ENCODE measurements at places on chromosomes 4 and X. TPM values are rescaled to one million over a fixed set of nuclear protein-coding genes. Genes with fewer than 3 reads are reported as not detected.
A peak's percentile ranks its signal among the peaks of the same experiment; 100 is the strongest.

SLC10A4 gene
- total RNA-seq: not detected

- no peak for DNase-seq
Observed at GRCh38 chrX:39736216-39737211, 361.2 kb downstream of the BCOR start.

DNA sequence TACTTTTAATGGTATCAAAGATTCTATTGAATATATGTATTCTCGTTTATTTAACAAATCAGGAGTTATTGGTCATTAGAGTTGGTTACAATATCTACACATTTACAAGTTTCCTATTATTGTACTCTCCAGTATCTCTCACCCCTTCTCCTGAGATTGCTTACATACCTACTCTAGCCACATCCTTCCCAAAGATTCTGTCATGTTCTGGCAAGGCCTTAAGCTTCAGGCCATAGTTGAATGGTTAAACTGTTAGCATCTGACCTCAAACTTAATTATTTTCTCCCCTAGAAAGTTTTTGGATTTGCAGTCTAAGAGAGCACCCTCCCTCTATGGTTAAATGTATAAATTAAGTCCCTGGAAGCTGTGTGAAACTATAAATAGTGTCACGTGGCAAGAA lies 784.2 kb downstream of the GLUD2 start:
- DNase-seq: peak; percentile 52

DNA sequence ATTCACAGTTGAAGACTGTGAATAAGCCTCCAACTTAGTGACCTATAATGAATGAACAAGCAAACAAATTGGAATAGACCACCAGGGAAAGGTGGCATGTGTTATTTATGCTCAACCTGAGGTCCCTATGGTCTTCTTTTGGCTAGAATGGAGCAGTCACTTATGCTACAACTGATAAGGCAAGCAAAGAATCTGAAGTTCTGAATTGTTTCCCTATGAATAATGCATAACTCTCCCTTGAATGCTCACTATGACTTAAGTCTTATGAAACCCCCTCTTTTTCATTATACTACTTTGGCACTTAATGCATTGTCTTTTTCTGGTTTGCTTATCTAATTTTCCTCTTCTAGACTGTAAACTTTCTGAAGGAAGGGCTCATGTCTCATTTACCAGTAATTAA lies 2.6 kb downstream of the GIMD1 start:
- no peak for DNase-seq

GRCh38 chr4:105551965-105552746 lies at the start of gene ARHGEF38:
Gene ARHGEF38 (plus strand): TSS chr4:105552620. CDS start chr4:105552766, 146 bp downstream.
- DNase-seq: peak; percentile 82

GRCh38 chr4:104205116-104205515 lies 289.6 kb downstream of the CXXC4 start:
- DNase-seq: no peak

TREX2 gene
- 0.74 TPM for total RNA-seq

GRCh38 chrX:43813898-43814297 lies 68.4 kb downstream of the MAOB start:
- no peak for DNase-seq

COL4A6 gene
- 25.2 TPM for total RNA-seq

GRCh38 chr4:31236020-31236638 lies 516.0 kb downstream of the PCDH7 start:
- no peak for DNase-seq

ZNF157 gene
- total RNA-seq: 0.24 TPM

DNA sequence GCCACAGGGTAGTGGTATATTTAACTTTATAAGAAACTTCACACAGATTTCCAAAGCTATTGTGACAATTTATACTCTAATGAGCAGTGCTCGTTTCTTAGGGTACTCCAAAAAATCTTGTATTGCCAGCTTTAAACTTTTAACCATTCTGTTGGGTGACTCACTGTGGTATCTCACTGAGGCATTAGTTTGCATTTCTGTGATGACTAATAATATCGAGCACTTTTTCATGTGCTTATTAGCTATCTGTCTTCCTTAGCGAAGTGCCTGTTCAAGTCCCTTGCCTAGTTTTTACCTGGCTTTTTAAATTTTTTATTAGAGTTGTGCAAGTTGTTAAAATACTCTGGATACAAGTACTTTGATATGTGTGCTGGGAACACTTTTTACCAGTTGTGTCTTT lies 5.5 kb downstream of the PNMA3 start:
- peak; percentile 13 for DNase-seq

GRCh38 chrX:134373736-134374135 lies 86.2 kb upstream of the HPRT1 start:
- DNase-seq: no peak

GAGE12H gene
- total RNA-seq: not detected

Measured in foreskin keratinocyte (primary cell).